Kidney capillary endothelial cell (primary cell): ENCODE measurements at places on chromosomes 6 and 20.

DNA sequence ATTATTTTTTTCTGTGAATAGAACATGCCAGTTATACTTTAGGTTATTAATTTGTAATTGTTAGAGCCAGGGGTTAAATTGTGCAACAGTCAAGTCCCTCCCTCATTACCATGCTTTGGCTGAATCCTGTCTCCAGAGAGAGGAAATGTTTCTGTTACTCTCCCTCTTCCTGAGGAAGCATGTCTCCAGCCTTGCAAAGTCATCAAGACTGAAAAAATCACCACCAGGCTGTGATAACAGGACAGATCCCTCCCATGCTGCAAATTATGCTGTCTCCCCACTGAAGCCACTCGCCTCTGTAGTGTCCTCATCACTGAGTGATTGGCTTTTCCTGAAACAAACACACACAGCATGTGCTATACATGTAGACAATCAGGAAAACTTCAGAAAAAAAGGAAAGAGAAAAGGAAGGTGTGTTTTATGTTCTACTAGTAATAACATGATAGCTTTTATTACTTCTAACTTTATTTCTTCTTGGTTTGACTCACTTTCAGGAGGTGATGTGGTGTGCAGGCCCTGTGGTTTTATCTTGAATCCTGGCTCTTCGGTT is 290.0 kb upstream of the JAG1 start:
- peak; percentile 92 for DNase-seq

GRCh38 chr6:165767228-165767627 is 104.2 kb upstream of the PDE10A start:
- DNase-seq: no peak

- no peak for DNase-seq
Measured at GRCh38 chr6:157143890-157144798, 179.2 kb downstream of the TMEM242 start.

GRCh38 chr6:5726976-5727718 is 279.6 kb downstream of the NRN1 start:
- no peak for DNase-seq

GRCh38 chr6:168737014-168737413 is 296.0 kb downstream of the SMOC2 start:
- DNase-seq: no peak

DNA sequence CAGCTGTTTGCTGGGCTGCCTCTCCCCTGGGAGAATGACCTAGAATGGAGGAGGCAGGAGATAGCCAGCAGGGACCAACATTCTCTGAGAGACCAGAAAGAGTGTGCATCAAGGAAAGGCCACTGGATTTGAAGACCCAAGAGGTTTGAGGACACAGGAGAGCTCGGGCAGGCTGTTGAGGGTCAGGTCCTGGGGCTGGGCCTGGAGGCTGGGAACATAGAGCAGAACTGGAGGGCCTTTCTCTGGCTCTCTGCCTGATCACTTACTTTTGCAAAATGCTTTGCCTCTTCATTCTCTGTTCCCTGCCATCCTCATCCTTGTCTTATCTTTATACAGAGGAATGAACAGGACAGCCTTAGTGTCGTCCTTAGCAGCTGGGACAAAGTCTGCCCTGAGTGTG is 2.5 kb downstream of the IYD start:
- no peak for DNase-seq

DNA sequence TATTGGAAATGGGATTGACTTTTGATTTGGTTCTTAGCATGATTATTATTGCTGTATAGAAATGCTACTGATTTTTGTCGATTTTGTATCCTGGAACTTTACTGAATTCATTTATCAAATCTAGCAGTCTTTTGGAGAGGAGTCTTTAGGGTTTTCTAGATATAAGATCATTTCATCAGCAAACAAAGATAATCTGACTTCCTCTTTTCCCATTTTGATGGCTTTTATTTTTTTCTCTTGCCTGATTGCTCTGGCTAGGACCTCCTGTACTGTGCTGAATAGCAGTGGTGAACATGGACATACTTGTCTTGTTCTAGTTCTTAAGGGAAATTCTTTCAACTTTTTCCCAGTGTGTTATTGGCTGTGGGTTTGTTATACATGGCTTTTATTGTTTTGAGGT is 64.6 kb downstream of the ZC2HC1B start:
- no peak for DNase-seq

DNA sequence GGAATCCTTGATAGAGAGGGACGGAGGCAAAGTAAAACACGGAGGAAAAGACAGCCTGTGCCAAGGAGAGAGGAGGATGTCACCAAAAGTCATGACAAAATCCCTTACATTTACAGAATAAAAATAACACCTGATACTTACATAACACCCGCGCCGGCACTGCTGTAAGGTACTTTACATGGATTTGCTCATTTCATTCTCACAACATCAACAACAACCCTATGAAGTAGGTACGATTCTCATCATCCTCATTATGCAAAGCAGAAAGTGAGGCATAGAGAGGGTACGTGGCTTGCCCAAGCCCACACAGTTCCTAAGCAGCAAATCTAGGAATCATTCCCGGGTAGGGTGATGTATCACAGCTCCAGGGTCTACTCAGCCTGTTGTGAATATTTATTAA is 67.6 kb upstream of the NFATC2 start:
- no peak for DNase-seq

DNA sequence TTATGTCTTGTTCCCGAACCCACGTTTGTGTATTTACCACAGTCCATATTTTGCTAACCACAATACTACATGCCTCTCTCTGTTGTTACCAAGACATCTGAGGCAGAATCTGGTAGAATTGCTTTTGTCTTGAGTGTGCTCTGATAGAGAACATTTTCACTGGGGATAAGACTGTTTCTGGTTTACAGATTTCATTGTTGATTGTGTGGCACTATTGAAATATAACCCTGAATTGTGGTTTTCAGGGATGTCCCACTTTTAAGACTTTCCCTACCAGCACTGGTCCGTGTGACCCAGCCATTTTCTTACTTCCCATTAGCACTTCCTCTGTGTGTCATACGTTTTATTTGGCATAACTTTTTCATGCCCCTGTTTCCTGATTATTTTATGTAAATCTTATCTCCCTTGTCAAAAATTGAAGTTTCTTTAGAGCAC is 12.2 kb downstream of the NCOA7 start:
- no peak for DNase-seq

DNA sequence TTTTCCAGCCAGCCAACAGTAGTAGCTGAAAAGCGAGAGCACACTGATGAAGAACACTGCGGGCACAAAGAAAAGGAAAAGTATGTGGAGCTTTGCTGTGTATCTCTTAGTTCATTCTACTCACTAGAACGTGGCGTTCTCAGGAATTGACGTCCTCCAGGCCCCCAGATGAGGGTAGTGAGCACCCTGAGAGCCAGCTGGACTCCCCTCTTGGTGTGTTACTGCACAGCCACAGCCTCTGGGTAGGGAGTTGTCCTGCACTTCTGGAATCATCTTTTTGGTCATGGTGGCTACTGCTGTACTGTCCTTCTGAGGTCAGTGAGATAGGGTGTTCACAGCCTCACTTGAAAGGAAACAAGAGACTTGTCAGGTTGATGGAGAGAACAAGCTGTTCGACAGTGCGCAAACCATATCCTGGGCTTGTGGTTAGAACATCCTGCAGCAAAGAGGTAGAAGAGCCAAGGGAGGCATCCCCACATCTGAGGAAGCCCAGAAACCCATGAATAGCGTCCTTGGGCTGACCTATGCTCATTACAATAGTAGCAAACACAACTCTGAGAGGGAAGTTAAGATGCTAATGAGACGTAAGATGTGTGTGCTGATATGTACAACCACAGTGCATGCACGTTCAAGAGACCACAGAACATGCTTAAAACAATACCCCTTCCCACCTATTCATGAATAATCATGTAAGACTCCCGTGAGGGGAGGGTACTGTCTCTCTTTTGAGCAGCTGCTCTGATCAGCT is 14.6 kb upstream of the HLA-F start:
- DNase-seq: no peak

GRCh38 chr6:53587291-53587690 is 42.4 kb upstream of the GCLC start:
- no peak for DNase-seq

DNA sequence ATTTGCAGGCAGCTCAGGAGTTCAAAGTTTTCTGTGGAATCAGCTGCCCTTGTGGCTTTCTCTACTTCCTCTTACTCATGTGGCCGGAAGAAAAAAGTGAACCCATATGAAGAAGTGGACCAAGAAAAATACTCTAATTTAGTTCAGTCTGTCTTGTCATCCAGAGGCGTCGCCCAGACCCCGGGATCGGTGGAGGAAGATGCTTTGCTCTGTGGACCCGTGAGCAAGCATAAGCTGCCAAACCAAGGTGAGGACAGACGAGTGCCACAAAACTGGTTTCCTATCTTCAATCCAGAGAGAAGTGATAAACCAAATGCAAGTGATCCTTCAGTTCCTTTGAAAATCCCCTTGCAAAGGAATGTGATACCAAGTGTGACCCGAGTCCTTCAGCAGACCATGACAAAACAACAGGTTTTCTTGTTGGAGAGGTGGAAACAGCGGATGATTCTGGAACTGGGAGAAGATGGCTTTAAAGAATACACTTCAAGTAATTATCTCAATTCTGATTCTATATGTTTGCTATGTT is 1.1 kb downstream of the MGME1 start:
- peak; percentile 83 for DNase-seq

GRCh38 chr20:5887386-5887785 is 62.9 kb downstream of the TRMT6 start:
- no peak for DNase-seq

- DNase-seq: no peak
Measured at GRCh38 chr20:38991814-38992704, 29.9 kb downstream of the DHX35 start.

DNA sequence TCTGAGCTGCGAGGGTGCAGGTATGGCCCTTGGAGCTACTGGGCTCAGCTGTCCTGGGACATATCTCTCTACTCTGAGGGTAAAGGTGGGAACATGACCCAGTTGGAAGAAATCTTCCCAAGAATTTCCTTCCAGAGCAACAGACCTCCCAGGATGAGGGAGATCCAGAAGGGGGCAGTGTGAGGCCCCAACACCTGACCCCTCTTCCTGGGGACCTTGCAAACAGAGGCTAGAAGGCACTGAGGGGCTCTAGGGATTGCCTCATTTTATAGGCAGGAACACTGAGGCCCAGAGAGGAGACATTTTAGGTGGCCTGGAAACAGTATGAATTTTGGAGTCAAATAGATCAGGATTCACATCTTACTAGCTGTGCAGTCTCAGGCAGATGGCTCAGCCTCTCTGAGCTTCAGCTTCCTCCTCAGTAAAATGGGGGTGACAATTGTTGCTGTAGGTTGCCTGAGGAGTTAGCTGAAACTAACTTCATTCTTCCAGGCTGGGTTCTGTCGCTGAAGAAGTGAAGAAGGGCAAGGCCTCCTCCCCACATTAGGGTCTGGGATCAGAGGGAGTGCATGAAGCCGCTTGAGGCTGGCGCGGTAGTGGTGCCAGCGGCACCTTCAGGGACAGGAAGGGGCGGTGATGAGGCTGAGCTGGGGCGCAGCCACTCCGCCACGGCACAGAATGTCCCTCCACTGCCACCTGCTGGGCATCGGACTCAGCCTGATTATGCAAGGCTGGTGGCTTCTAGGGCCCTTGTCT is 11.4 kb downstream of the KCNK17 start:
- peak; percentile 67 for DNase-seq

DNA sequence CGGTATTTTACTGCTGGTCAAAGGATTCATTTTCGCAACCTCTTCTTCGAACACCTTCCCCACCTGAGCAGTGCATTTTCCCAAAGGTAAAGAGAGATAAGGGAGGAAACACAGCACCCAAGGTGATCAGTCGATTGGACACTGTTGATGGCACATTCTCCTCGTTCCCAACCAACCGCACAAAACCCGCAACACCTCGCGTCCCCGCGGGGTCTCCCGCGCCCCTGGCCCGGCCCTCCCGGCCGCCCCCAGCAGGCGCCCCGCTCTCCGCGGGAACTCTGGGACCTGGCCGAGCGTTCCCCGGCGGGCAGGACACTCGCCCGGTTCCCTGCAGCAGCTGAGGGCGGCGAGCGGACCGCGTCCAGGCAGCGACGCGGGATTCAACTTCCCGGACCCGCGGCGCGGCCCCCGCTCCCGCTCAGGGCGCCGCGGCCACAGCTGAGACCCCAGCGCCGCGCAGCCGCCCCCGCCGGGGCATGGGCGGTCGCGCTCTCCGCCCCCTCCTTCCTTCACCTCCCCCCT is 506 bp downstream of the RGS17 start:
- no peak for DNase-seq

- DNase-seq: no peak
Measured at GRCh38 chr6:13702809-13703302, 8.8 kb downstream of the RANBP9 start.
